Cortex of kidney (tissue), 1 donor: ENCODE measurements at places on chromosomes 1 and 21.

GRCh38 chr21:28483301-28484035 is 509.2 kb downstream of the LTN1 start:
- no peak for DNase-seq

GRCh38 chr1:247475793-247476192 is 17.9 kb upstream of the OR2B11 start:
- no peak for DNase-seq

DNA sequence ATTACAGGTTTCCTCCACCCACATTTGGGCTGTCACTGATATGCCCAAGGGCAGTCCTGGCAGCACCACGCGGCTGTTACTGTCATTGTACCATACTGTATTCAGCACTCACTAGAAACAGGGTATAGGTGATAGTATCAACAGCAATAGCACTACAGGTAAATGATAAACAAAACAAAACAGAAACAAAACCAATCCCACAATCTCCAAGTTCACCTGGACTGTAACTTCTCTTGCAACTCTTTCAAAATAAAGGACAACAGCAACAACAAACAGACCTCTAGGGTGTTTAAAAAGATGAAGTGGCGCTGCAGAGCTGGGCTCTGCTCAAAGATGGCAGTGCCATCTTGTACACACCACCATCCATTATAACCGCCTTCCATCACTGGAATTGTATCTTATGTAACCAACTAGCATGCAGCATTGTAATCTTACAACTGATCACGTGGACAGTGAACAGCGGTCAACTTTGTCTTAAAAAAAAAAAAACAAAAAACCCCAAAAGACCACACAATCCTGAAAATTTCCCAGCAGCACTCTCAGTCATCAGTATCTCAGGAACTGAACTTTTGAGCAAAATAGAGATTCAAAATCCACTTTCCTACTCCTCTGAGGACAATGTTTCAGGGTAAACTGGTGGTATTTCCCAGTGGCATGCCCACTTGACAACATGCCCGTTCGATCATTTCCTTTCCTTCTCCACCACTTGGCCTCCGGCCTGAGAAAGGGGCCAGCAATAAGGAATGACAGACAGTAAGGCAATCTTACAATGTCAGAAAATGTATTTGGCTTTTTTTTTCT is 3.8 kb downstream of the IRF2BP2 start:
- DNase-seq, result no peak

- DNase-seq, result no peak
These were observed 22.4 kb upstream of the SMAP2 start for GRCh38 chr1:40351124-40351523.

DNA sequence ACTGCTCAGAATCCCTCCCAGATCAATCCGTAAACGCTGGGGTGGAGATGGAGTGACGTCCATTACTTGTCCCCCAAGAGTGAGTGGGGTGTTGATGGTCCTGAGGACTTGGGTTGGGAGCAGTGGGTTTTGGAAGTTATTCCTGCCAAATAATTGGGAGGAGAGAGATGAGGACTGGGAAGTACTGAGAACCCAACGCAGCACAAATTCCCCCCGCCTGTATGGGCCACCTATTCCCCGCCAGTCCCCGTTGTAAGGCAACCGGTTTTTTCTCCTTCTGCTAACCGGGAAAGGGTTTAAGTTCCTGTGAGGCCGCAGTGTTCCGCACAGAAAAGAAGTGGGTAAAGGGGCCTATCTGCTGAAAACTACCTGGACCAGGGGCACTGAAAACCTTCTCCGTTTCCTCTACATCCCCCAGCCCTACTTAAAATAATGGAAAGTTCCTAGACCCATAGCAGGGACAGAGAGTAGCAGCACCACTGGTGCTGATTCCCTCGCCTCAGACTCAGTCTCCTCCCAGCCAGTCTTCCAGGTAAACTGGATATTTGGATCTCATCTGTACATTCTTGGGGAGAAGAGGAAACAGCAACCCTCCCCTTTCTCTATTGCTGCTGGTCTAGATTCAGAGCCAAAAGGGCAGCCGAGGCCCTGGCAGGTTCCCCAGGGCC is 738 bp downstream of the LURAP1 start:
- no peak for DNase-seq

GRCh38 chr1:189530162-189530561 is 947.5 kb downstream of the BRINP3 start:
- no peak for DNase-seq

GRCh38 chr1:41765152-41765551 is 153.6 kb downstream of the HIVEP3 start:
- no peak for DNase-seq

GRCh38 chr1:174167265-174167803 is 8.0 kb downstream of the RABGAP1L start:
- DNase-seq, result no peak

DNA sequence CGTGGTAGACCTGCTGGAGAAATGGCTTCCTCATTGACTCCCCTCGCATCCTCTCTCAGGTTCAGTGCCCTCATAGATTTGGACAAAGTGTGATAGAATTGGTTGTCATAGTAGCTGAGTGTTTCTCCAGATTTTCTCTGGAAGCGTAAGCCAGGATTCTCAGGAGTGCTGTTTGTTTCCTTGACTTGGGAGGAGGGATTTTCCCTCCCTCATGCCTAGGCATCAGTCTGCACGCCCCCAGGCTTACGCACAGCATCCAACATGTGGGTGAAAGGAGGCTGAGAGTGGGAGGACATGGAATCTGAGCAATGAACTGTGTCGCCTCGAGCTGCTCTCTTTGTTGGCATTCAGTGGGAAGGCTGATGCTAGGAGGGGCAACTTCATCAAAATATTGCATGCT is 503.5 kb downstream of the LTN1 start:
- DNase-seq, result no peak

DNA sequence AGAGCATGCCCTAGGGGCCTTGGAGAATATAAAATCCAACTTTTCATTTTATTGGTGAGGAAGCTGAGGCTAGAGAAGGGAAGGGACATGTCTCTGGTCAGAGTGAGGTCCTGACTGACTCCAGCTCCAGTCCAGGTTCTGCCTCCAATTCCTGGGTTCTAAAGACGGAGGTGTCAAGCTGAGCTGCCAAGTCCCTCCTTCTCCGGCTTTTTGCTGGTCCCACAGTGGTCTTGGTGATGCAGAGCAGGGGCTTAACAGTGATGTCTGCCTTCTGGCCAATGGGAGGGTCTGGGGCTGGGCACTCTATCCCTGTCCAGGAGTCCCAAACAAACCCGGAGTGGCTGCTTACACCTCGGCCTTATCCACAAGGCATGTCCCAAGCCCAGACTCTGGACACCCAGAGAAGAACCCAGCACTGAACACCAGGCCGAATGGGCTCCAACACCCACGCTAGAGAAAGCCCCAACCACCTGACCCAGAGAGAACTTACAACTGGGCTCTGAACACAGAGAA is 104.8 kb downstream of the EBNA1BP2 start:
- no peak for DNase-seq

- DNase-seq, result no peak
These were observed 967 bp downstream of the CENPS start for GRCh38 chr1:10431070-10431730.

- no peak for DNase-seq
These were observed 228.8 kb downstream of the PBX1 start for GRCh38 chr1:164787834-164788231.

GRCh38 chr1:33005117-33005837 is 31.4 kb downstream of the AK2 start:
- DNase-seq, result no peak

DNA sequence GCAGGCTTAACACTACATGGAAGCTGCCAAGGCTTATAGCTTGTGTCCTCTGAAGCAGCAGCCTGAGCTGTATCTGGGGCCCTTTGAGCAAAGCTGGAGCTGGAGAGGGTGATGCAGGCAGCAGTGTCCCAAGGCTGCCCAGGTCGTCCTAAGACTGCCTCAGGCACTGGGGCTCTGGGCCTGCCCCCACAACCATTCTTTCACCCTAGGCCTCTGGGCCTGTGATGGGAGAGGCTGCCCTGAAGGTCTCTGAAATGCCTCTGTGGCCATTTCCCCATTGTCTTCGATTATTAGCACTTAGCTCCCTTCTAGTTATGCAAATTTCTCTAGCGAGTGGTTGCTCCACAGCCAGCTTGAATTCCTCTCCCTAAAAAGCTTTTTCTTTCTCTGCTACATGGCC is 142.0 kb downstream of the LRIG2 start:
- DNase-seq, result no peak
